ENCODE measurements at places on chromosomes 3 and 15.

DNA sequence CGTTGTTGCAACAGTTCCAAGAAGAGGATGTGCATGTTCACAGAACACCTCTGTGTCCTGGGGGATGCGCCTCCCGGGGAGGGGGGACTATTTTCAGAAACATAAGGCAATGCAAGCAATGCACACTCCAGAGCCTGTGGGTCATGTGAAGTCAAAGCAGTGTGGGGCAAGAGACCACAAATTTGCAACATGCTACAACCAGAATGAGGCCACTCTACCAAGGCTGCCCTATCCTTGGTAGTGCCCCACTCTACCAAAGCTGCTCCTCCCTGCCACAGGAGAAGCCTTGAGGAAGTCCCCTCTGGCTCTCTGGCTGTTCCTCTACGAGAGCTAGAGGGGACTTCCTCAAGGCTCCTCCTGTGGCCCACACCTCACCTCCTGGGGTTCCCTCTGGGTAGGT lies 8.4 kb upstream of the NR2C2 start:
- no peak for DNase-seq

- no peak for DNase-seq
These were observed 110.0 kb downstream of the AQP9 start for GRCh38 chr15:58247855-58248842.

GRCh38 chr3:77063423-77063822 lies 23.5 kb downstream of the ROBO2 start:
- DNase-seq = no peak

DNA sequence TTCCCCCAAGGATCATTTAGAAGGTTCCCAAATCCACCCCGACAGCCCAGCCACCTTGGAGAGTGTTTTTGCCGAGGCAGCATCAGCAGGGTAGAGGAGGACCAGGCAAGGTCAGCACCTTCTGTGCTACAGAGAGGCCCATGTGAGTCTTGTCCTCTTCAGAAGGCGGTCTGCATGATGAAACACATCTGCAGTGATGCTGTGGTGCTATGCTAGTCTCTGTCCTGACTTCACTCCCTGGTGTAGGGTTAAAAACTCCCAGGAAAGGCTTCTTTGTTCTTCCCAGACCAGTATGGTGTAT lies 87.9 kb downstream of the ITPR1 start:
- DNase-seq = no peak

DNA sequence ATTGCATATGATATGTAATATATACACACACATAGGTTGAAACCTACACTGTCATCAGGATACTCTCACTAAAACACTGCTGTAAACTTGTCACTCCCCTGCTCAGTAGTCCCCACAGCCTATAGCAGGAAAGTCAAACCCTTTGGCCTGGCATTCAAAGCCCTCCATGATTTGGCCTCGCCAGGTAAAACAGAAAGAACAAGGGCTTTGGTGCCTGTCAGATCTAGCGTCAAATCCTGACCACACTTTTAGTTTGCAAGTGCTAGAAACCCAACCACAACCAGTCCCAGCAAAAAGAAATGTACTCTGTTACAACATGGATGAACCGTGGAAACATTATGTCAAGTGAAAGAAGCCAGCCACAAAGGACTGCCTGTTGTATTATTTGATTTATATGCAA lies 11.4 kb downstream of the CRABP1 start:
- no peak for DNase-seq

Data from stimulated activated CD4-positive, alpha-beta T cell treated with anti-CD3 and anti-CD28 coated beads, Interleukin-15, amount 100 ng/mL, for 1 hour (primary cell).